Liver (tissue), 10 donors: ENCODE measurements at places on chromosomes 4 and X. TPM values are rescaled to one million over a fixed set of nuclear protein-coding genes. Genes with fewer than 3 reads are reported as not detected.

- H3K4me3 ChIP-seq = no peak overlapping the region
- DNase-seq = no peak
- no peaks in the 10 kb centered on the region for H3K36me3 ChIP-seq
These were observed 30.5 kb downstream of the CXCL8 start for GRCh38 chr4:73770917-73771316.

ARSJ gene
- total RNA-seq = 1.8 TPM

NR3C2 gene
- 2.1 TPM for total RNA-seq

DNA sequence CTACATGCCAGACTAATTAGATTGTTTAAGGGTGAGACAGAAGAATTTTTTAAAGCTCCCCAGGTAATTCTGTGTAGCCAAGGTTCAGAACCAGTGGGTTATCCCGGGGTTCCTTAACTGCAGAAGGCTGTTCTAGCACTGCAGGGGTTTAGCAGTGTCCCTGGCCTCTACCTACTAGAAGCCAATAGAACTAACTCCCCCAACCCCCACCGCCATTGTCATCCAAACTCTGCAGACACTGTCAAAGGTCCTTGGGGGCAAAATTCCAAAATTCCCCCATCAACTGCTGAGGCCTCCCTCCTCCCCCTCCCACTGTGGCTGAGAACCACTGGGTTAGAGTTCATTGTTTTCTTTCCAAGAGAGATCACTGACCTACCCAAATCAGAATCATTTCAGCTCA, 66.4 kb downstream of the MOSPD2 start:
- no peak for DNase-seq
- no peak overlapping the region for H3K27ac ChIP-seq
- no peaks in the 10 kb centered on the region for H3K4me1 ChIP-seq
- H3K4me3 ChIP-seq = no peak overlapping the region

DNA sequence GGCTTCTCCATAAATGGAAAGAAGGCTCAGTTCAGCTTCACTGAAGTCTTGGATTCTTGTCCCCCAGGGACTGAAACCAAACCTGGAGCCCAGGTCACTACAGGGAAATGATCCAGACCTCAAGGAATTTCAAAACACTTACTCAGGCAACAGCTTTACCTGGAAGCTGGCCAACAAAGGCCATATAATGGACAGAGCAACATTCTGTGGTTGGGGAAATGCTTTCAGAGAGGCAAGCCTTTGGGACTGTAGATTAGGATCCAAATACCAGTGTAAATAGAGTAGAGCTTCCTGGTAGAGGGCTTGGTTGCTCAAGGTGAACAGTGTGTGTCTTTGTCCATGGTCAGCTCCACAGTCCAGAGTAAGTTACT, 57.0 kb upstream of the PROM1 start:
- no peak for DNase-seq
- no peaks in the 10 kb centered on the region for H3K36me3 ChIP-seq
- H3K27ac ChIP-seq = no peak overlapping the region
- H3K4me3 ChIP-seq = no peak overlapping the region

- DNase-seq = no peak
- no peak overlapping the region for H3K27ac ChIP-seq
- H3K36me3 ChIP-seq = no peaks in the 10 kb centered on the region
- no peaks in the 10 kb centered on the region for H3K4me1 ChIP-seq
These were observed 121.0 kb upstream of the MYOZ2 start for GRCh38 chr4:119014658-119015057.

IL3RA gene
- total RNA-seq = 1.7 TPM

DNA sequence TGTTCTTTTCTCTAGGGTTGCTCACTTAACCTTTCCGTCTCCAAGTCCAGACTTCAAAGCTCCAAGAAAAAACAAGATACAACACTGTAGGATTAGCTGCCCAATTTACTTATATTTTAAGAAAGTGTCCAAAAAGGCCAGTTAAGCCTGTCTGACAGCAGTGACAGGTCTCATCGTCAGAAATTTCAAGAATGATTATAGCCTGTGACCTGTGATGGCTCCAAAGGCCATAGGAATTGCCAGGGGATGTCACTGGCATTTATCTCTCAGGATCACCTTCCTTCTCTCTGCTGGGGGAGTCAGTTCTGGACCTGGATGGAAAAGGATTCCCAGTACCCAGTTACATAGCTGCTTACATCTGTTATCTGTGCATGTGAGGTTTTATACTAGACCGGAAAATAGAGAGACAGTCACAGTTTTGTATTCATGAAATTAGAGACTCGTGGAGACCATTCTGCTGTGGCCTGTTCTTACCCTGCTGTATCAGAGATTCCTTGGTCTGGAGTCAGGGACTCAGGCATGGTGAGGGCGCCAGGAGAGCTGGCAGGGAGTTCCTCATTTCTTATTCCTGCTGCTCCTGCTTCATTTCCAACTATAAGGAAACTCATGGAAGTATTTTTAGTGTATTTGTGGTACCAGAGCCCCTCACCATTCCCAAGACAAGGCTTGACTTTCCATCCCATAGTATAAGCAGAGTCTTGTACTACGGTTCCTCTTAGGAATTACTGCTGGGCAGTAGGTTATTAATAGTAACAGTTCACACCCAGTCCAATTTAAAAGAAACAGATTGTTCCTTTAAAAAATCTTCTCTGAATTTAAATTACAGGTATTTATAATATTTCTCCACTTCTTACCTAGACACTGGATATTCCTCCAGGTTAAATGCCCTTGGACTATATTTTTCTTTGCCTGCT, 220.8 kb downstream of the SHROOM3 start:
- no peak overlapping the region for H3K4me3 ChIP-seq
- H3K27me3 ChIP-seq = no peaks in the 10 kb centered on the region
- H3K27ac ChIP-seq = no peak overlapping the region

GRCh38 chr4:92634882-92635281, 331.1 kb downstream of the GRID2 start:
- no peak for DNase-seq
- H3K4me3 ChIP-seq = no peak overlapping the region
- H3K4me1 ChIP-seq = no peaks in the 10 kb centered on the region

SLC6A14 gene
- total RNA-seq = 0.33 TPM

DNA sequence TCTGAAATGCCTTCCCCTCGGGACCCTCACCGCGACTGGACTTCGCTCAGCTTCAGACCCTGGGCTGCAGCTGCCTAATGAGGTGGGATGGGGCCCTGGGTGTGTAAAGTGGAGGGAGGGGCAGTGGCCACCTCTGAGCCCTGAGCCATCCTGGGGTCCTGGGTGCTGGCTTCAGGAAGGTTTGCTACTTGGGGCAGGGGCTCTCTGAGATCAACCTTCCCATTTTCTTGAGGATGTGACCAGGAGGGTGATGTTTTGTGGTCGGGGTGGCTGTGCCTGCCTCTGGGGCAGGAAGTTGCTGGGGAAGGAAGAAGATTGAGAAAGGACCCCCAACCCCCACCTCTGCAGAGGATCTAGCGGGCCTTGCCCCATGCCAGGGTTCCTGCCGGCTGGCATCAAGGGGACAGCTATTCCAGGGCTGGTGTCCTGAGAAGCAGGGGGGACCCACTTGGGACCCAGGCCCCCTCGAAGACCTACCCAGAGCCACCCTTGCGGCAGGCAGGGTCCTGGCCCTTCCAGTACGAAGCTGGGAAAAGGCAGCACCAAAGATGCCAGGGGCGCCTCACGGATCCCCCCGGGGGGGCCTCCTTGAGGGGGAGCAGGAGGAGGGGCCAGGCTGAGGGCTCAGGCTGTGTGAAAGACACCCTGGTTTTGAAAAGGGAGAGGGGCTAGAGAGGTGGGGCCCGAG, 6.5 kb downstream of the SH3BP2 start:
- peak; percentile 31 for DNase-seq
- no peak overlapping the region for H3K4me3 ChIP-seq
- no peaks in the 10 kb centered on the region for H3K27me3 ChIP-seq
- H3K4me1 ChIP-seq = peaks cover 38% of the 10 kb centered on the region
- peaks cover 3% of the 10 kb centered on the region for H3K36me3 ChIP-seq
- H3K27ac ChIP-seq = peak overlapping the region; percentile 96

DNA sequence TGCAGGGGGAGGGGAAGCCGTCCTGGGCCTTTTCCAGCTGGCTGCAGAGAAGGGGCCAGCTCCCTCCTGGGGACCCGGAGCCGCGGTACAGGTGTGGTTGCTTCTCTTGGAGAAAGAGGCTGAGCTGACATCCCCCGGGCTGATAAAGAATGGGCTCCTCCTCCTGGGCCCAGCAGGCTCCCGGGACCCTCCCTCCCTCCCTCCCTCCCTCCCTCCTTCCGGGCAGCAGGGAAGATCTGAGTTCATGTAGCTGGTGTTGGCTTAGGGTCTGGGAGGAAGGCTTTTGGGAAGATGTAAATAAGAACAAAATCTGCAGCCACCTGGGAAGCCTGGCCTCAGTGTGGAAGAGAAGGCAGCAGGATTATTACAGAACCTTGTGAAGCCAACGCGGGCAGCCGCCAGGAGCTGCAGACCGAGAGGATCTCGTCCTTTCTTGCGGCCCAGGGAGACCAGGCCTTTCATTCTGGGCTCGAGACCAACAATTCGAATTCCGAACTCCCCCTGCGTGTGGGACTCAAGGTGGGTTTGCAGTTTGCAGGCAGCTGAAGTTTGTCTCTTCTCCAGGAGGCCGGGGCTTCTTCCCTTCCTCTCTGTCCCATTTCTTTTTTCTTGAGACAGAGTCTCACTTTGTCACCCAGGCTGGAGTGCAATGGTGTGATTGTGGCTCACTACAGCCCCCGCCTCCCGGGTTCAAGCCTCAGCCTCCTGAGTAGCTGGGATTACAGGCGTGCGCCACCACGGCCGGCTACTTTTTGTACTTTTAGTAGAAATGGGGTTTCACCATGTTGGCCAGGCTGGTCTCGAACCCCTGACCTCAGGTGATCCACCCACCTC, at the start of gene PLCXD1:
TSS of gene PLCXD1 (plus strand) at position 216 of the 834 bp plus-strand sequence. CDS start 2,807 bp downstream, outside the sequence.
- H3K27me3 ChIP-seq = no peaks in the 10 kb centered on the region
- no peaks in the 10 kb centered on the region for H3K4me1 ChIP-seq
- H3K27ac ChIP-seq = no peak within 1 kb of the TSS
- peak; percentile 67 for DNase-seq
- peaks cover 15% of the 10 kb centered on the region for H3K36me3 ChIP-seq
- no peak within 1 kb of the TSS for H3K4me3 ChIP-seq

DNA sequence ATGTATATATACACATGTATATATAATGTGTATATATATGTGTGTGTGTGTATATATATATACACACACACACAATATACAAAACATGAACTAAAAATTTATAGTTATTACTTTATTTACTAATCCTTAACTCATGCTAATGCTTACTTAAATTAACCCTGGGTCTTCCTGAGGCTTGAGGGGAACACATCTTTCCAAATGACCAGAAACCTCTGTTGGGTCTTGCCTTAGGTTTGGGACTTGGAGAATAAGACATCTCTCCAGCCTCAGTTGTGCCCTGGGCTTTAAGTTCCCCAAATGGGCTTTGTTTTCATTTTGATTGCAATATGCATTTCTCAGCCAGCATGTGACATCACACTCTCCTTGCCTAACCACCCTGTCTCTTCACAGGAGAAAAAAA, 7.7 kb downstream of the GEMIN8 start:
- no peaks in the 10 kb centered on the region for H3K36me3 ChIP-seq
- no peaks in the 10 kb centered on the region for H3K27me3 ChIP-seq
- H3K4me1 ChIP-seq = peaks cover 3% of the 10 kb centered on the region

GABRB1 gene
- total RNA-seq = 1.3 TPM

- no peaks in the 10 kb centered on the region for H3K36me3 ChIP-seq
- H3K27ac ChIP-seq = no peak overlapping the region
- H3K4me3 ChIP-seq = no peak overlapping the region
- peaks cover 2% of the 10 kb centered on the region for H3K27me3 ChIP-seq
These were observed 3.1 kb downstream of the LEF1 start for GRCh38 chr4:108165586-108165985.

GRCh38 chr4:145545538-145546174, 64.0 kb downstream of the SMAD1 start:
- no peak overlapping the region for H3K4me3 ChIP-seq
- peaks cover 2% of the 10 kb centered on the region for H3K36me3 ChIP-seq
- H3K4me1 ChIP-seq = peaks cover 1% of the 10 kb centered on the region
- no peaks in the 10 kb centered on the region for H3K27me3 ChIP-seq

- H3K27ac ChIP-seq = no peak overlapping the region
- no peak for DNase-seq
- H3K27me3 ChIP-seq = no peaks in the 10 kb centered on the region
- H3K36me3 ChIP-seq = no peaks in the 10 kb centered on the region
These were observed 357.8 kb downstream of the TLL1 start for GRCh38 chr4:166230841-166231240.

DNA sequence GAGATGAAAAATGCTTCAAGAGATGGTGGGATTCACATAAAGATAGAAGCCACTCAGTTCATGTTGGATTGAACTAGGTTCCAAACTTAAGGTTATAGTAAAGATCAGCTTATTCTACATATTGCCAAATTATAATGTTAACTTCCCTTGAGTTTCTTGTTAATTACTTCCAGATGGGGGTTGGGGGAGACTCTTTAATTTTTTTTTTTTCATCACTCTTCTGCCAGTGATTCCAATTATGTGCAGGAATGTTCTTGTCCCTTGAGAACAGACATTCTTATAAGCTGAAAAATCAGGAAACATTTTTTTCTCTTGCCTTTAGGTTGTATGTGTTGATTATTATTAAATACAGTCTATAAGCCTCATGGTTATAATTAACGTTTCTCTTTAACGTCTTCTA, 30.0 kb downstream of the MND1 start:
- H3K4me1 ChIP-seq = no peaks in the 10 kb centered on the region
- no peak for DNase-seq
- no peak overlapping the region for H3K4me3 ChIP-seq
- no peaks in the 10 kb centered on the region for H3K36me3 ChIP-seq
- H3K27me3 ChIP-seq = no peaks in the 10 kb centered on the region

PPEF2 gene
- not detected for total RNA-seq

TLR10 gene
- 0.17 TPM for total RNA-seq
